ENCODE measurements at places on chromosomes 13 and 19.

DNA sequence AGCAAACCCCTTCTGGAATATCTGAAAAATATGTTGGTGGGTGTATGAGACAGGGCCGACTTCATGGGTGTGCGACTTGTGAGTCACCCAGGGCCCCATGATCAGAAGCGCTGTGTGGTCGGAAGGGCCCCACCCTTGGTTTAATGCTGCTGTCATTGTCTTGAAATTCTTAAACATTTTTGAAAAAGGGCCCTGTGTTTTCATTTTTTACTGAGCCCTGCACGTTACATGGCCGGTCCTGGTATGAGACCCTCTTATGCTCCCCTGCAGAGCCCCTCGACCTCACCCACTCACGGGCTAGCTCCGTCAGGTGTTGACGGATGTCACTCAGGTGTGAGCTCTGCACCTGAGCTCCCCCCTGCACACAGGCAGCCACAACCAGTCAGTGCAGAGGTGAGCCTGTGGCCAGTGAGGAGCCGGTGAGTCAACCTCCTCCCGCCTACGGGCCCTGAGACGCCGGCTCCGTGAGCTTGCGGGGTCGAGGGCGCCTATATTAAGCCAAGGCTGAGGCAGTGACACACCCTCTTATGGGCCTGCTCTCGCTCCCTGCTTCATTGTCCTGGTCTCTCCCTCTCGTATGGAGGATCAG lies 27.7 kb downstream of the GADD45B start:
- peak; percentile 63 for DNase-seq

DNA sequence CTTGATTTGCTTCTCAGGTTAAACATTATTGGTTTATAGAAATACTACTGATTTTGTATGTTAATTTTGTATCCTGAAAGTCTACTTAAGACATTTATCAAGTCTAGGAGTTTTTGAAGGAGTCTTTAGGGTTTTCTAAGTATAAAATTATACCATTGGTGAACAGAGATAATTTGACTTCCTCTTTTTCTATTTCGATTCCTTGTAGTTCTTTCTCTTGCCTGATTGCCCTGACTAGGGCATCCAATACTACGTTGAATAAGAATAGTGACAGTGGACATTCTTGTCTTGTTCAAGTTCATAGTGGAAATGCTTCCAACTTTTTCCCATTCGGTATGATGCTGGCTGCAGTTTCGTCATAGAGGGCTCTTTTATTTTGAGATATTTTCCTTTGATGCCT lies 807.5 kb upstream of the SLC10A2 start:
- no peak for DNase-seq

- no peak for DNase-seq
Observed at GRCh38 chr13:28581451-28581850, 77.5 kb upstream of the POMP start.

- DNase-seq = peak; percentile 79
Observed at GRCh38 chr19:50333737-50334617, 4.8 kb upstream of the KCNC3 start.

GRCh38 chr19:937259-937694 lies 11.4 kb downstream of the ARID3A start:
- no peak for DNase-seq

DNA sequence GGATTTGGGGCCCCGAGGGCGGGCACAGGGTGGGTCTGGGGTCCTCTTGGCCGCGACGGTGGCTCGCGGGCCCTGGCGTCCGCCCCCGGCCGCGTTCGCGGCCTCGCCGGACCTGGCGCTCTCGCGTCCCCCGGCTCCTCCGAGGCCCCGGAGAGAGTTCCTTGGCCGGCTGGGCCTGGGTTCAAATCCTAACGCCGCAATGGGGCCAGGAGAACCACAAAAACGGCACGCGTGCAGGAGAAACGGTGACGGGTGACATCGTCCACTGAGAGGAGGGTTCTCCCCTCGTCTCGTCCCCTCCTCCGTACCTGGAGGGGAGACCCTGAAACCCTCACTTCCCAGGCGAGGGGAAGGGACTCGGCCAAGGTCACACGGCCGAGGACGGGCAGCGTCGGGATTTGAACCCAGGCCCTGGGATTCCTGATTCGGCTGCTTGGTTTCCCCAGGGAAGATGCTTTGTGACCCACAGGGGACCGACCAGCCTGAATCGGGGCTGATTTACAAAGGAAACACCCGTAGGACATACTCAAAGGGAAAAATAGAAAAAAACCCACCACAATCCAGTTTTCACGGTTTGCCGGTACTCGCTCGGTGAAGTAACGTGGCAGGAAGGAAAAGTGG lies 624 bp downstream of the SAFB start:
- peak; percentile 13 for DNase-seq

DNA sequence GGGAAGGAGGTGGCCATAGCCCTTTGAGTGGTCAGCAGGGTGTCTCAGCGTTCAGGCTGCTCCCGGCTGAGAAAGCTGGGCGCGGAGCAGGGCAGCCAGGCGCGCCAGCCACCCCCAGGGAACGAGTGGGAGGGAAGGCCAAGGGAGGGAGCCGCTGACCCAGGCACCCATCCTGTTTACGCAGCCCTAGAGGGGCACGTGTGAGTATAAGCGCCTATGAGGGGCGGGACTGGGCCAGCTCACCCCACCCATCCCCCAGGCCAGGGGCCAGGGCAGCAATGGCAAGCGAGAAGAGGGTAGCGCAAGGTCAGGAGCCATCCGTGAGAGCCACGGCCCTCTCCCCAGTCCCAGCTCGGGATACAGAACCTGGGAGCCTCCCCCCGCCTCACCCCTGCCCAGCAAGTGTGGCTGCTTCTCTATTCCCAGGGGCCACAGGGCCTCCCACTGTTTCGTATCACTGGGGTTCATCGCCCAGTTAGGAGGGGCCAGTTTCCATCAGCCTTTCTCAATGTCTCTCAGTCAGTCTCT lies 897 bp upstream of the DMKN start:
- no peak for DNase-seq

DNA sequence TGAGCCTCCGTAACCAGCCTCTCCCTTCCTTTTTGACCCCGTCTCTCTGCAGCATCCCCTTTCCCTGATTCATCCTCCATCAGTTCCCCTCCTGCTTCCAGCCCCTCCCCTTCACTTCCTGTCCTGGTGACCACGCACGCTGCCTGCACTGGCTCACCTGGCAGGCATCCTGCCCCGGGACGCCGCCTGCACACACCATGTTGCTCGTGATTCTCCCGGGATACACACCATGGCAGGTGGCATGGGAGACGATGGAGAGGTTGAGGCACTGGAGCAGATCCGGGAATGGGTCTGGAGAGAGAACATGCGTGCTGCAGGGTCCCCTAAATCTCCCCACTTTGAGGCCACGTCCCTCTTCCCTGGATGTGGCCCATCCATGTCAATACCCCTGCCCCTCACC lies 4.2 kb downstream of the KLK12 start:
- DNase-seq = no peak

DNA sequence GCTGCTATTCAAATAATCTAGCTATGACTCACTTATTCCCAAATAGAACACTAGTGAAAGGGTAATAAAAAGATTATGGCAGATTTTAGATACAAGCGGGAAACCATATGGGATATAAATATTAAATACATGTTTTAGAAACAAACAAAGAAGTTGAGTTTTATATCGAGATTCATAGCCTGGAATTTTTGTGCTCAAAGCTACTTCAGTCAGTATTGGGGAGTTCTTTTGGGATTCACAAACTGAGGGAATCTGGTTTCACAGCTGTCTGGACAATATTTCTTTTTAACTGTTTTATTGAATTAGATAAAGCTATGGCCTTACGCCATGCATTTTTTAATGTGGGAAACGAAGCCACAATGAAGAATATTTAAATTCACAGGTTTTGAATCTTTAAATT lies 257.1 kb upstream of the PCDH20 start:
- DNase-seq = no peak

DNA sequence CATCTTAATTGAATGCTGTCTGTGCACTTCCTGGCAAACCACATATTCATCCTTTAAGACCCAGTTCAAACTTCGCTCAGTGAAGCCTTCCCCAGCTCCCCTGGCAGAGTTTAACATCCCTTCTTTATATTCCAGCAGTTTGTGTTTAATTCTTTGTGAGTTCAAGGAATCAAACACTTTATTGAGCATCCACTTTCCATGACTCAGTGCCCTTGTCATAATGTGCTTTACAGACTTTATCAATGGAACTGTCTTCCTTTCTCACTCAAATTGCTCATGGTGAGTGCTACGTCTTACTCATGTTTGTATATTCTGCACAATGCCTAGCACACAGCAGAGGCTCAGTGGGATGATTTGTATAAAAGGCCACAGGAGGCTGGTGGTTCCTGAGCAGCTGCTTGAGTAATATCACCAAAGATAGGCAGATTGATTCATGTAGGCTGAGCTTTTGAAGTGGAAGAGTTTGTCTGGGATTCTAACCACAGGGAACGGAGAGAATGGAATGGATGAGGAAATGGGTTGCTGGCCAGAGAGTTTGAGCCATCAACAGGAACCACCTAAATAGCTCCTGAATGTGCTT lies 44.2 kb downstream of the SERTM1 start:
- DNase-seq = no peak

GRCh38 chr13:98504371-98504963 lies 72.4 kb downstream of the STK24 start:
- no peak for DNase-seq

- DNase-seq = no peak
Observed at GRCh38 chr13:39676315-39676876, 20.9 kb downstream of the COG6 start.

DNA sequence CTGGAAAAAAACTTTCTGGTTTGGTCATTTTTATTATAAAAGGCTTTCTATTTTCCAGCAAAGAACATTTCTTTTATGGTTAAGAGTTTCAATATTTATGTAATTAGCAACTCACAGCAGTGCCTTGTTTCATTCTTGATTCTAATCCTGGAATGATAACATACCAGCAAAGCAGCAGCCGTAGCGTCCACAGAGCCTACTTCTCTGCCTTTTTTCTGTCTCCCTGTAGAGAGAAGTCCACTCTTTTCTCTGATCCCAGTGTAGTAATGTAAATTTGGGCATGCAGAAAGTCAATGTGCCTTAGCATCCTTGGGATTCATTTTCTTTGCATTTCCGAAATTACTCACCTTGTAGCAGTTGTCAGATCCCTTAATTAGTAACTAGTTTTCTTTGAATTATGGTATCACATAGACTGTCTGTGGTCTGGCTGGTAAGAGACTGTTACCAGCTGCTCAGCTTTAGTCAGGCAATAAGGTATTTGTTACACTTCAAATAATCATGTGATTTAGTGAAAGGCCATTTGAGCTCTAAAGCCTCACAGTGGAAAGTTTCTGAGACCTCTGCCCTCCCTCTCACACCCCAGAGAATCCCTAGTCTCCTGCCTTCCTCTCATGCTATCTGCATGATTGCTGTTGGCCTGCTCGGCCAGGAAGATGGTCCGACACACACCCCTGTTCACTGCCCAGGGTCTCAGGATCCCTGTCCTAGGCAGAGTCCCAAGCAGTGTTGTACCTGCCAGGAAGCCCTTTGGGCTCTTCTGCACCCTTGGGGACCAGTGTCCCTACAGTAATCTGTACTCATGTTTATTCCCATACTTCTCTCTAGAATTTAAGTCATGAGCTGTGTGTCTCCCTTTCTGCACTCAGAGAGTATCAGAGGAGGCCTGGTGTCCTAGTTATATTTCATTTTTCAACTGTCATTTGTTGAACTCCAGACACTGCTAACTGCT lies 86.3 kb downstream of the LRCH1 start:
- no peak for DNase-seq

DNA sequence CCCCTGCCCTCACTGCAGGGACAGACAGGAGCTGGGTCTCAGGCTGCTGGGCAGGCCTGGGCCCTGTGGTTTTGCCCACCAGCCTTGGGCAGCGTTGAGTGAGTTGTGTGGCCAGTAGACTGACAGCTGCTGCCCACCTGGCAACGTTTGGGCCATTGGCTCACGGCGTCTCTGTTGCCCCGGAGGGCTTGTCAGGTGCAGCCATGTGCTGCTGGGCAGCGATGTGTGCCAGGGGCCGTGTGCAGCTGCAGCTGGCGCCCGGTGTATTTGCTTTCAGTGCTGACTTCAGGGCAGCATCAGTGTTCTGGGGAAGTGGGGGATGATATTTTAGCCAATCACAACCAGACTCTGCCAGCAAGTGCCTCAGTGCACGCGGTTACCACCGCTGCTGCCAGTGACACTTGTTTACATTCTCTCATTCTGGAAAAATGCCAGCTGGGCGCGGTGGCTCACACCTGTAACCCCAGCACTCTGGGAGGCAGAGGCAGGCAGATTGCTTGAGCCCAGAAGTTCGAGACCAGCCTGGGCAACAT lies 10.6 kb downstream of the FZR1 start:
- peak; percentile 72 for DNase-seq

GRCh38 chr13:19305434-19305833 lies 123.8 kb upstream of the TUBA3C start:
- DNase-seq = no peak

DNA sequence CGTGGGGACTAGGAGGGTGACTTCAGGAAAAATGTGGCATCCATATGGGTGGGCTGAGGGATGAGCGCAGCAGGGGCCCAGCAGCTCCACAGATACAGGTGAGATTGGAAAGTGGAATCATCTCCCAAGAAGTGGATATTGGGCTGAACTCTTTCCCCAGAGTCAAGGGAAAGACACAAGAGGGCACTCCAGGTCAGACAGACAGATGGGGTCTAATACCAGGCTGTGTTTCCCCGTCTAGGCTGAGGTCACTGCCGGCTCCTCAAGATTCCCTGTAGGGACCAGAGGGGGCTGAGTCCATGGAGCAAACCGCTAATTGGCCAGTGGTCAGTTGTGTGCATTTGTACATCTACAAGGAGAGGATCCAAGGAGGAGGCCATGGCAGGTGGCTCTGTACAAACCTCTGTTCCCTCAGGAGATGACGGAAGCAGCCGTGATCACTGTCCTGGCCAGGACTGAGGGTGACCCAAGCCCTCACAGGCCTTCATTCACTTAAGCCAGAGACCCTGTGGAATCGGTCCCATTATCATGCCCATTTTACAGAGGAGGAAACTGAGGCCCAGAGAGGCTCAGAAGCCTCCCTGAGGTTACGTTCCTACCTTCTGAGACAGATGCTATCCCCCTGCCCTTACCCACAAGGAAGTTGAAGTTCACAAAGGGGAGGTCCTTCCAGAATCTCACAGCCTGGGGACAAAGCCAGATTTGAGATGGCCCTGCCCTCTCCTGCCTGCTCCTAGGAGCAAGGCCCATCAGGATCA lies 14.9 kb upstream of the IGLON5 start:
- DNase-seq = no peak

GRCh38 chr13:43132257-43132656 lies 108.9 kb downstream of the DNAJC15 start:
- DNase-seq = no peak

GRCh38 chr19:30881930-30882329 lies 467.3 kb downstream of the TSHZ3 start:
- no peak for DNase-seq

GRCh38 chr19:10796653-10797052 lies 39.4 kb downstream of the TMED1 start:
- no peak for DNase-seq

All from central memory CD8-positive, alpha-beta T cell (primary cell).